ENCODE measurements at places on chromosomes 16 and 17.
A peak's percentile ranks its signal among the peaks of the same experiment; 100 is the strongest.

DNA sequence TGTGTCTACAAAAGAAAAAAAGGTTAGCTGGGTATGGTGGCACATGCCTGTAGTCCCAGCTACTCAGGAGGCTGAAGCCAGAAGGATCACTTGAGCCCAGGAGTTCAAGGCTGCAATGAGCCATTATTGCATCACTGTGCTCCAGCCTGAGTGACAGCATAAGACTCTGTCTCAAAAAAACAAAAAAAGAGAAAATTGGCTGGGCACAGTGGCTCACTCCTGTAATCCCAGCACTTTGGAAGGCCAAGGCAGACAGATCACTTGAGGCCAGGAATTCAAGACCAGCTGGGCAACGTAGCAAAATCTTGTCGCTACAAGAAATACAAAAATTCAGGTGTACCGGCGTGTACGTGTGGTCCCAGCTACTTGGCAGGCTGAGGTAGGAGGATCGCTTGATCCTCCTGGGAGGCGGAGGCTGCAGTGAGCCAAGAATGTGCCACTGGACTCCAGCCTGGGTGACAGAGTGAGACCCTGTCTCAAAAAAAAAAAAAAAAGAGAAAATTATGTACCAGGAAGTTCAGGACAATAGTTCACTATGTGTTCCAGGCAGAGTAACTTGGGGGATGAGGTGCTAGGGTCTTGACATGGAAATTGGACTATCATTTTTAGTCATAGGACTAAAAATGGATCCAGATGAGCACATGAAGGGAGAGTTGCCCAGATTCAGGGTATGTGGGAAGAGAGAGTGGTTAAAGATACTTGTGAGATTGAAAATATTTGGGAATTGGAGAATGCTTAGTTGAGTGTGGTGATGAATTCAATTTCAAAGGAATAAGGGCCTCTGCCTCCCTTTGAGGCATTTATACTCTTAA, 11.0 kb downstream of the ALDH3A2 start:
- DNase-seq: no peak

DNA sequence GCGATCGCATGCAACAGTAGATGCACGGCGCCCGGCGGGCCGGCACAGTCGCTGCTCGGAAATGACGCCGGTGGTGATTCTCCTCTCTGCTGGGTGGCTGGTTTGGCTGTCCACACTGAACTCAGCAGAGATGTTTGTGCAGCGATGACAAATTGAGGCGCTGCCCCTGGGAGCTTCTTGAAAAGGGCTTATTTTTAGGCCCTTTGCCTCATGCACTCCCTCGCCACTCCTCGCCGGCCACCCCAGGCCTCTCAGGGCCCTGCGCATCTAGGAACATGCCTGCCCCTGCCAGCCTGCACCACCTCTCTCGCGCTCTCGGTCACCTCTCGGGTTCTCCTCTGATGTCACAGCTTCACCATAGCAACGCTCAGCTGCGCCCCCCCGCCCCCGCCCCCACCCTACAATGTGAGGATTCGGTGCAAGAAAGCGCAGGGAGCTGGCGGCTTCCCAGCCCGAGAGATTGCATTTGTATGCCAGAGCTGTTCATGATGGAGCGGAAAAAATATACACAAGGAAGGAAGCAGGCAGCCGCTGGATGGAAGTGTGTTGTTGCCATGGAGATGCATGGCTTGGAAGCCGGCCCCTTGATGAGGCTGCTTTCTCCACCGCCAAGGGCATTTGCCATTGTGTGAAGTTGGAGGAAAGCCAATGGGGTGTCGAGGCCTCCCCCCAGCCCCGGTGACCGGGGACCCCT, 81.3 kb upstream of the PLCG2 start:
- no peak for DNase-seq

DNA sequence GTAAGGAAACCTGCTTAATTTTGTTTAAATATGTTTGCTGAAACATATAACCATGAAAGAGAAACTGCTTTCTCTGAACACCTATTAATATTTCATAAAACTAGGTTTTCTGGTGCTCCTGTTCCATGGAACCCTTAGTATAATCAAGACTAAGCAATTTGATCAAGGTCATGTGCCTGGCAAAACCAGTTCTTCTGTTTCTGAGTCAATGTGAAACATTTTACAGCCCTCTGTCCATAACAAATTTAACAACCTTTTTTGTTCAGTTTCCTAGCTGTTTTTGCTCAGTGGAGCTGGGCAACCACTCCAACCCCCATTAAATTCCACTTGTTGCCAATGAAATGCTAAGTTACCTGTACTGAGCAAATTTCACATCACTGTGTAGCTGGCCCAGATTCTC, 344.0 kb downstream of the CA10 start:
- DNase-seq: no peak

DNA sequence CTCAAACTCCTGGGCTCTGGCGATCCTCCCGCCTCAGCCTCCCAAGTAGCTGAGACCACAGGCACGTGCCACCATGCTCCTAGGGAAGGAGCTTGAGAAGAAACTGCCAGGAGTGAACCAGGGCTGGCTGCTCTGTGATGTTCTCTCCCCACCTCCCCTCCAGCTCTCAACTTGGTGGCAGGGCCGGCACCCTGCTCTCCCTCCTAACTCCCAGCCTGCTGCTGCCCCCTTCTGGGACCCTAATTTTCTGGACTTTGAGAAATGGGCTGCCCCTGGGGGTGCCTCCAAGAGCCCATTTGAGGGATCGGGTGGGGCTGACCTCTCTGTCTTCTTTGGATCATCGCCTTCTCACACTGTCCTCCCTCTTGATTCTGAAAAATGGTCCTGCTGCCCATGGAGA, 14.9 kb upstream of the STAT3 start:
- peak; percentile 39 for DNase-seq

- no peak for DNase-seq
Measured at GRCh38 chr16:85921026-85921425, 22.1 kb downstream of the IRF8 start.

- DNase-seq: no peak
Measured at GRCh38 chr16:30372725-30373124, 1.9 kb upstream of the MYL11 start.

DNA sequence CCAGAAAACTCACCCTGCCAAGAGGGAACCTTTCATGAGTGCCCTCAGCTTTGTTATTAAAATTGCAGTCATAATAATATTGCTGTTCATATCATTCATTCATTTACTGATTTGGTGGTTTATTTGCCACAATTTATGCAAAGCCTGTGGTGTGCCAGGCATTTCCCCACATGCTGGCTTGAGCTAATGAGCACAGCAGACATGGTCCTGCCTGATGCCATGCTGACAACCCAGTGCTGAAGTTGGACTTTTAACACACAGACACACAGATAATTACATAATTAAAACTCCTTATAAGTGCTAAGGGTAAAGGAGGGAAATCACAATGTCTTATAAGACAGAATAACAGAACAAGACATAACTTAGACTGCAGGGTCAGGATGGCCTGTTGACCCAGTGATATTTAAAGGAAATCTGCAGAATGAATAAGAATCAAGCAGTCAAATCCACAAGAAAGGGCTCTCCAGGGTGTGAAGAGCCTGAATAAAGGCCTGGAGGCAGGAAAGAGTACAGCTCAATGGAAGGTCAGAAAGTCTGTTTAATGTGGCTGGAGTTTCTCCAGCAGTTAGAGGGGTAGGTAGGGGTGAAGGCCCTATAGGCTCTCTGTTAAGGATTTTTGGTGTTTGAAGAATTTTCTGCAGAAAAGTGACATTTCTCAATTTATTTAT, 196.9 kb upstream of the CDH11 start:
- DNase-seq: no peak

- no peak for DNase-seq
Measured at GRCh38 chr17:1280652-1281051, 1.2 kb downstream of the TRARG1 start.

GRCh38 chr16:50390914-50391716, 22.3 kb upstream of the BRD7 start:
- no peak for DNase-seq

DNA sequence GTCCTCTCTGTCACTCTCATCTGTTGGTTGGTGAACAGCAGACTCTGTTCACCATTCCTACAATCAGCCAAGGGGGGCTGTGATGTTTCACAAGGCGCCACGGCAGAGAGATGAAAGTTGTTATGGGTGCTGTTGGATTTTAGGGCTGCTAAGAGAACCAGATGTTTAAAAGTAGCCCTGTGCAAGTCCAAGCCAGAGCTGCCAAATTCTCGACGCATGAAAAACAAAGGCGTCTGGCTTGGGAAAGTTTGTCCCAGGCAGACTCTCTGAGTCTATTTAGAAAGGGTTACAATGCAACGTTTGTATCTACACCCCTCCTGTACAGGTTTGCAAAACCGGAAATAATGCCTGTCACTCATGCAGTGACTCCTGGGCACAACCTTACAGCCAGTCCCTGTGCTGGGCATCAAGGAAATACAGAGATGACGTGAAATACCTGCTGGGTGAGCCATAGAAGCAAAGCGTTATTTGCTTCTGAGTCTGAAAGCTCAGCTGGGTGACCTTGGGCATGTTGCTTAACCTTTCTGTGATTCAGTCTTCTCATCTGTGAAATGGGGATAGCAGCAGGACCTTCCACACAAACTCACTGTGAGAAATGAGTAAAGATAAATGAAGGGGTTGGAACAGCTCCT, 74.8 kb downstream of the XYLT1 start:
- DNase-seq: peak; percentile 17
